Activated T-cell treated with anti-CD3 and anti-CD28 coated beads, Interleukin-2, amount 50 U/mL, for 72 hours (primary cell): ENCODE measurements at places on chromosomes 13 and 19.
A peak's percentile ranks its signal among the peaks of the same experiment; 100 is the strongest.

DNA sequence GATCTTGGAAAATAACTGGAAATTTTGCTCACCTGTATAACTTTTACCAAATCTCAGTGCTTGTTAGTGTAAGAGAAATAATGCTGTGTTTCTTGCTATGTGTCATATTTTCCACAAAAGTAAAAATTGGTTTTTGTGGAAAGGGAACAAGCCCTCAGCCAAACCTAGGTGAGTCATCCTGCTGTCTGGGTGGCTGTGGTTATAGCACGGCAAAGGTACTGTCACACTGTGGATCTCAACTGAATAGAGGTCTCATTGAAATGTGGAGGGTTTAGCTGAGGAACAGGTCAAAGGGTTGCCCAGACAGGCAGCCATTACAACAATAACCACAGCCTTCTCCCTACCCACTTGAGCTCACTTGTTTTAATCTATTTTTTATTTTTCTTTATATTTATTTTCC, 338.8 kb upstream of the DACH1 start:
- DNase-seq, result no peak

DNA sequence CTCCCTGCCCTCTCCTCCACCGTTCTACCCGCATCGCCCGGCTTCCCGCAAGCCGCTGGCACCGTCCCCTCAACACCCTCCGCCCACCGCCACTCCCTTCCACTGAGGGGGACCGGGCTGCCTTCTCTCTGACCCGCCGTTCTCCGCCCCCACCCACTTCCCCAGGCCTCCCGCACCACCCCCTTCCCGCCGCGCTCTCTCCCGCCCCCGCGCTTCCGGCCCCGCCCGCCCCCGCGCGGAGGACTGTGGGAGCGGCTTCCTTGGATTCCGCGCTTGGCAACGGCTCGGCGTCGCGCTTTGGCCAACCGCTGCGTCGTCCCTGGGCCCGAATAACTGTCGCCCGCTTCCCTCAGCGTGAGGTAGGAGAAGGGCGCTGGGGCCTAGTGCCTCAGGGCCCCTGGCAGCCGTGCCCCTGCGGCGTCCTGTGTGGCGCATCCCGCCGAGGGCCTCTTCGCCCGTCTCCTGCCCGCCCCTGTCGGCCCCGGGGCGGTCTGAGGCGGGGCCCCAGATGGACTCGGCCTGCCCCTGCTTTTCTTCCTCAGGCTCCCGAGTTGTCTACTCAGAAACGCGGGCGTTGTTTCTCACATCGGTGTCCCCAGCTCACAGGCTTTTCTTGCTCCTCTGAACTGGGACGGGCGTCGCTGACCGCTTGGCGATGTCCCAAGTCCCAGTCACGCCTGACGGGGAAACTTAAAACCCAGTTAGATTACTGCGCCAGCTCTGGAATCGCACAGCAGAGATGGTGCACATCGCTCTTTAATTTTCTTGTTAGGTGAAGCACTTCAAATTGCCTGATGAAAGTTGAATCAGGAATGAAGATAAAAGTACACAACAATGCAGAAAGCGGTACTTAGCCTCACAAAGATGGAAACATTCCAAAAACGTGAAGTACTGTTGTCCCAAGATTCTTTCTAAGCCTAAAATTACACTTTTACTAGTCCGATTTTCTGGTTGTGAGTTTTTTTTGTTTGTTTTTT, at the start of gene IFT88:
TSS of gene IFT88 (plus strand) at position 260 of the 977 bp plus-strand sequence. CDS start 7,229 bp downstream, outside the sequence.
- peak; percentile 84 for DNase-seq

- no peak for DNase-seq
Measured at GRCh38 chr19:33715462-33715861, 81.2 kb upstream of the KCTD15 start.

- peak; percentile 96 for DNase-seq
Measured at GRCh38 chr19:35745328-35746086, at the start of the genes PSENEN and U2AF1L4. TSS of gene PSENEN (plus strand) at chr19:35745651. CDS start at chr19:35745931, 280 bp downstream. TSS of gene U2AF1L4 (minus strand) at chr19:35745418. CDS start at chr19:35745391, 27 bp downstream.

DNA sequence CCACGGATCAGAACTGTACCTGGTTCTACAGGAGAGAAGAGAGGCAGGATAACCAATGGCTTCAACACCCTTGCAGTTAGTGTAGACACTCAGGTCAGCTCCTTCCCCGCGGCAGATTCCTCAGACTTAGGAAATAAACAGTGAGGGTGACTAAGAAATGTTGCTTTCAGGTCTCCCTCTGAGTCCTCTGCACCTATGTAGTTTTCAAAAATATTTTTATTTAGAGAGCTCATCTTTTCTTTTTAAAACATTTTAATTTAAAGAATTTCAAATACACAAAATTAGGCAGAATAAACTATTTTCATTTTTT, 195.2 kb downstream of the KLF12 start:
- DNase-seq, result no peak

GRCh38 chr19:3057275-3057714, 5.0 kb downstream of the TLE5 start:
- no peak for DNase-seq

DNA sequence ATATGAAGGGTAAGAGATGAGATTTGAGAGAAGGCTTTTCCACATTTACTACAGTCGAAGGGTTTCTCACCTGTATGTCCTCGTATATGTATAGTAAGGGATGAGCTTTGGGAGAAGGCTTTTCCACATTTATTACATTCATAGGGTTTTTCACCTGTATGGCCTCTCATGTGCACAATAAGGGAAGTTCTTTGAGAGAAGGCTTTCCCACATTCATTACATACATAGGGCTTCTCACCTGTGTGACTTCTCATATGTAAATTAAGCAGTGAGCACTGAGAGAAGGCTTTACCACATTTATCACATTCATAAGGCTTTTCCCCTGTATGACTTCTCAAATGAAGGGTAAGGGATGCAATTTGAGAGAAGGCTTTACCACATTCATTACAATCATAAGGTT, 41.8 kb downstream of the ZNF527 start:
- no peak for DNase-seq

- peak; percentile 5 for DNase-seq
Measured at GRCh38 chr13:39918620-39919236, 263.3 kb downstream of the COG6 start.

DNA sequence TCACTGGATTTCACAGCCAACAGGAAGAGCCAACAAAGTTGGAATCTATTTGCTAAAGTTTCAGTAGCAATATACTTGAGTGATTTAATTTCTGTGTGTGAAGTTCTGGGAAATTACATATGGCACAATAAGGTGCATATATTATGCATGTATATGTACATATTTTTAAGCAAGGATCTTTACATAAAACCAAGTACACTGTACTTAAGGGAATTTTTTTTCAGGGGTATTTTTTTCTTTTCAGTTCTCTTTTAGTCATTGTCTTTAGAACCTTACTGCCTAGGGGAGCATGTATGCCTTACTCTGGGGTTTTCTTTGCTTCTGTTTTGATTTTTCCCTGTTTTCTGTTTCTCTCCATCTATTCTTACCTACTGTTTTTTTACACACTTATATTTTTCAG, 7.4 kb downstream of the RAP2A start:
- no peak for DNase-seq

DNA sequence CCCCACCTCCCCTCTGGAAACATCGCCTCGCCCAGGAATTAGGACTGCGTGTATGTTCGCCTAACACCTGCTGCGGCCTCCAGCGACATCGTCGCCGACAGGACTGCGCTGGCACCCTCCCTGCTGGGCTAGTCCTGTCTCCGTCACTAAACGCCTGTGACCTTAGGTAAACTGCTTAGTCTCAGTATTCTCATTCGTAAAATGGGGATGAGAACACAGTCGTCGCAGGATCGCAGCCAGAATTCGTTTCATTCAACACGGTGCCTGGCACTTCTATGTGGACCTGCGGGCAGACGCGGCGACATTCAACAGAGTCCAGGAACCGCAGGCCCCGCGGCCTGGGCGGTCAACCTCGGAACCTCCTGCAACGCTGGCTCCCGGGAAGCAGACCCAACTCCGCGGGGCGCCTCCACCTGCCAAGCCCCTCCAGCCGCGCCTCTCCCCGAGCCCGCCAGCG, 485 bp downstream of the CRYL1 start:
- DNase-seq, result peak; percentile 37

- DNase-seq, result no peak
Measured at GRCh38 chr13:41707194-41707821, 250.0 kb downstream of the RGCC start.

DNA sequence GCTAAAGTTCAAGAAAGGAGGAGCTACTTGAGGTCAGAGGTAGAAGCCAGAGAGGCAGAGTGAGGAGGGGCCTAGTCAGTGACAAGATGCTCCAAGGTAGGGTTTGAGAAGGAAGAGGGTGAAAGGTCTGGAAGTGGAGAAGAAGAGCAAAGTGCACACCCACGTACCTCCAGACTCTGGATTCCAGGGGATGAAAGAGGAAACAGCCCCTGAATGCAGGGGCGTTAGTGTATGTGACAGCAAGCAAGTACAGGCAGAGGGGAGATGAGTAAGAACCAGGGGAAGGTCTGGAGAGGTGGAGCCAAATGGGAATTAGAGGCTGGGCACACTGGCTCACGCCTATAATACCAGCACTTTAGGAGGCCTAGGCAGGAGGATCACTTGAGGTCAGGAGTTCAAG, 8.7 kb downstream of the RPS28 start:
- DNase-seq, result no peak

DNA sequence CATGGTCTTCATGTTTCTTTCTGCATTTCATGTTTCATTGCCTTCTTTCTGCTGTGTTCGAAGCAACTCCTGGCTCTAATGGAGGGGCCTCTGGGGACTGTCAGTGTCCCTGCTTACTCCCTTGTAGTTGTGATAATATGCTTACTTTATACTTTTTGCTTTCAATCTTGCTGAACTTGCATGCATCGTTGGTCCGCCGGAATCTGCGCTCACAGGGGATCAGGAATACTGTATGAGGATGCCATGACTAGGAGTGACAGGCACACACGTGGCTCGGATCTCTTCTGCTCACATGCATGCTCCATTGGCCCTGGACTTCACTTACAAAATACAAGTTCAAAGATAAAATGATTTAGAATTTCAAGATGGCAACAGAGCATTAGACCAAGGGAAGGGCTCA, 108.8 kb downstream of the SIPA1L3 start:
- no peak for DNase-seq

GRCh38 chr19:9945319-9945966, 9.1 kb upstream of the OLFM2 start:
- no peak for DNase-seq

- DNase-seq, result no peak
Measured at GRCh38 chr13:113852536-113853517, 11.0 kb downstream of the GAS6 start.

GRCh38 chr13:43831088-43831487, 44.3 kb upstream of the ENOX1 start:
- no peak for DNase-seq

- no peak for DNase-seq
Measured at GRCh38 chr13:25732111-25732865, 319.5 kb downstream of the SHISA2 start.

DNA sequence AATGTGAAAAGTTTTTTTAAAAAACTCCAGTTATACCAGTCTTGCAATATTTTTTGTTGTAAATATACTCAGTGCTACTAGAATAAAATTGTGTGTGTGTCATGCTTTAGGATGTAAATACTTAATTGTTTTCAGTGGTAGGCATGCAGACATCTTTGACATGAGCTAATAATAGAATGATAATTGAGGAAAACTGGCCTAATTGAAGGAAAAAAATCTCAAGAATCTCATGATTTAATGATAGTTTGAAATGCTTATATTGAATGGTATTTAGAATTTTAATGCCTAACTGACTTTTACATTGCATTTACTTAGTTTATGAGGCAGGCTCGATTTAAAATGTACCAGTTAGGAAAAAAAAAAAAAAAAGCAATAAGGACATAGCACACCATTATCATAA, 3.2 kb upstream of the MAB21L1 start:
- DNase-seq, result no peak

- DNase-seq, result no peak
Measured at GRCh38 chr13:31894931-31895330, 136.6 kb upstream of the FRY start.

DNA sequence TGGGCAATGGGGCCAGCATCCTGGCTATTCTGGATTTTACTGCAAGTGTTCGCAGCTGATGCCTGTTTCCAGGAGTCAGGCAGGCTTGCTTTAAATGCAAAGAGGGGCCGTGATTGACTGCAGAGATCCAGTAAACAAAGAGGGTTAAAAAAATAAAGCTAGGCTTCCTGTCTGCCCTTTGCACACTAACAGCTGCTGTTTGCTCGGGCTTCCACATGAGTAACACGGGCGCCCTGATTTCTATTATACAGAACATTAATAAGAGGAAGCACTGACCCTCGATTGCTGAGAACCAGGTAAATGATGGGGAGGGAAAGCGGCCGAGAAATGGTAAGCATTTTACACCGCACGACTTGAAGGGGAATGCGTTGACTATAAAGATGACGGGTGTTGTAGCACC, 254.2 kb upstream of the ZNF507 start:
- no peak for DNase-seq
